ENCODE measurements at places on chromosomes 5 and 9. TPM values are rescaled to one million over a fixed set of nuclear protein-coding genes. Genes with fewer than 3 reads are reported as not detected.

Gene ACOT12
- total RNA-seq: not detected

Gene THBS4
- total RNA-seq: not detected

Gene PNPLA7
- 0.63 TPM for total RNA-seq

Gene FOXD4L5
- 0.10 TPM for total RNA-seq

Gene RASGEF1C
- 0.15 TPM for total RNA-seq

Gene IFNA13
- not detected for total RNA-seq
